Activated gamma-delta T cell treated with Interleukin-2 at 50 U/mL for 16 hours (primary cell): ENCODE measurements at places on chromosomes 12 and 14.

DNA sequence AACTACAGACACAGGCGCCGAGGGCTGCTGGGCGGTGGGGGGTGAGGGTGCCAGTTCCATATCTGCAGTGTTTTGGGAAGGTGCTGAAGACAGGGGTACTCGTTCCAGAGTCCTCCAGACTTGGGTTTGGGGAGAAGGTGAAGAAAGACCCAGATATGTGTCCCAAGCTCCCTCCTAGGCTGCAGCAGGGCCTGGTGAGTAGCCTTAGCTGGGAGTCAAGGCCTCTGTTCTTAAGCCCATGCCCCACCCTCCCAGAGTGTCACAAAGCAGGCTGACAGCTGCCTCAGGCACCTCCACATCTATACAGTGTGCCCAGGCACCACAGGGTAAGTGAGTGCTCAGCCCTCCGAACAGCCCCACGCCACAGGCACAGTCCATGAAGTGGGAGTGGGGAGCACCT is 4.3 kb downstream of the NCKAP5L start:
- DNase-seq, result no peak

- DNase-seq, result no peak
These were observed 352.2 kb upstream of the KITLG start for GRCh38 chr12:88932457-88932856.

DNA sequence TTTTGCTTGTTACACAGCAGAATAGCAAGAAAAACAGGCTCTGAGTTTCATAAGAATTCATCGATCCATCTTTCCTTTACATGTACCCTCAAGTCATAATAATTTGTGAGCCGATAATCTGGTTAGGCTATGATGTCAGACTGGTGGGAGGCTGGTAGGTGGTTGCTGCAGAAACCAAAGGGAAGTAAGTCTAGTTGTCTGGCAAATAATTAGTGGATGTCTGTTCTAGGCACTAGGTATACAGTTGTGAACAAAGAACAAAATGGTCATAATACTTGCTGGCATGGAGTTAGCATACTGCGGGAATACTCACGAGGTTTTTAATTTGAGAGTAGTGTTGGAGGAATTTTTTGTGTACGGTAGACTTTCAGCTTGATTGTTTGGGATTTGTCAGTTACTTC is 8.8 kb downstream of the SUSD6 start:
- DNase-seq, result no peak

DNA sequence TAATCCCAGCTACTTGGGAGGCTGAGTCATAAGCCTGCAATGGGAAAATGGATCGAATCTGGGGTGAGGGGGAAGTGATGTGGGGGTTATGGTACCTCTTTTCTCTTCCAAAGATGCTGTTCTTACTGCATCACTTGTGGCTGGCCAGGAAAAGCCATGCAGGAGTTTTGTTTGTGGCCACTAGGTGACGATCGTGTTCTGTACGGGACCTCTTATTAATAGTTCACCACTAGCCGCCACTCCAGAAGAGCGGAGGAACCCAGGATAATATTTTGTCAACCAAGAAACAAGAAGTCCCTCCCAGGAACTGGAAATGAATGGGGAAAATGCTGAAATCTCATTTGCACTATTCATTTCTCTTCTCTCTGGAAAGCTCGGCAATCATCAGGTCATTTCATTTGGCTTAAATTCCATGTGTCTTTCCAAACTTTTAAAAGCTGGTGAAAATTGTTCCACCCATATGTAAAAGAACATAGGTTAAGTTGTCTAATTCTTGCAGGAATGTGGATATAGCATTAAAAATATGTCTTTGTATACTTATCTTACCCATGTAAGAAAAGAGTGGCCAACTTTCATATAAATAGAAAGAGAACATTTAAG is 8.9 kb downstream of the GPR65 start:
- peak; percentile 30 for DNase-seq

- DNase-seq, result no peak
These were observed 73.3 kb downstream of the B4GALNT3 start for GRCh38 chr12:532908-533565.

GRCh38 chr12:126858560-126858959 is 1408.4 kb upstream of the TMEM132C start:
- DNase-seq, result no peak

DNA sequence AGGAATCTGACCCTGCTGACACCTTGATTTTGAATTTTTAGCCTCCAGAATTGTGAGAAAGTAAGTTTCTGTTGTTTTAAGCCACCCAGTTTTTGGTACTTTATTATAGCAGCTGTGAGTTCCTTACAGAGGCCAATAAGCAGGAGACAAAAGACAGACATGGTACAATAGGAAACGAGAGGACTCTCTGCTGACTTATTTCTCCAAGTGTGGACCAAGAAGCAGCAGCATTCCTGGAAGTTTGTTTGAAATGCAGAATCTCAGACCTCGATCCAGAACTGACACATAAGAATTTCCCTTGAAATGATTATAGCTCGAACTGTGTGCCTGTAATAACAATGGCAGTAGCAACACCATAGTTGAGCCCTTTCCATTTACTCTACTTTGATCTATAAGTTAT is 31.9 kb upstream of the LUM start:
- DNase-seq, result no peak

DNA sequence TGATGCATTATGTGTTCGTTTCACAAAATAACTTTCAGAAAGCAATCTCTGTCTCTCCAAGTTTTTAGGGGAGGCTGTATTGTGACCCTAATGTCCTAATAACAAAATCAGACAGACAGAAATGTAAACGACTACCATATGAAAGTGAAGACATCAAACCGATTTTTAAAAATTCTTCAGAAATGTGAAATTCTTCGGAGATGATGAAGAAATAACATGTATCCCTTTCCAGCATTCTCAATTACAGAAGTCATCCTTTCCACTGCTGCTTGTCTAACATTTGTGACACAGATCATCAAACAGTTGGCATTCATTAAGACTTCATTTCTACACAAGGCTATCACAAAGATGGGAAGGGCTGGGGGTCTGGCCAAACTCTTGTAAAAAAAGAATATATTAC is 41.0 kb downstream of the DMAC2L start:
- DNase-seq, result no peak

- peak; percentile 13 for DNase-seq
These were observed at the start of gene TMCC3 for GRCh38 chr12:94650143-94651056. TMCC3 (minus strand) TSS chr12:94650557; CDS start chr12:94650430, 127 bp downstream.

GRCh38 chr12:6171409-6172015 is 28.7 kb upstream of the CD9 start:
- DNase-seq, result no peak

DNA sequence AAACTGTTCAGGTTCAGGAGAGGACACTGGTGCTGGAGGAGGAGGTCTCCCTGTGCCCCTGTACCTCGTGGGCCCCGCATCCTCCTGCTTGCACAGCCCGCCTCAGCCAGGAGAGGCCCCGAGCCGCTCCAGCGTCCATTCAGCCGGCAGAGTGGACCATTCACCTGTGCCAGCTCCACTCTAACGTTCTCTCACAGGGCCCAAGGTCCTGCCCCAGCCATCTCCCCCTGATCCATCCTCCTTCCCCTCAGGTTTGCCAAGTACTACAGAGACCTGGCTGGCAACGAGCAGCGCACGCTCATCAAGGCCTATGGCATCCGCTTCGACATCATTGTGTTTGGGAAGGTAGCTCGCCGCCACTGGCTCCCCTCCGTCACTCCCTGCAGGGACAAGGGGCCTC is 22.2 kb downstream of the P2RX4 start:
- no peak for DNase-seq

- DNase-seq, result no peak
These were observed 74.3 kb upstream of the SRSF5 start for GRCh38 chr14:69692594-69692993.

- DNase-seq, result no peak
These were observed 52.6 kb downstream of the DYRK2 start for GRCh38 chr12:67701121-67701520.

GRCh38 chr12:67425394-67425793 is 156.2 kb downstream of the CAND1 start:
- DNase-seq, result no peak

GRCh38 chr12:89309815-89310214 is 42.5 kb downstream of the DUSP6 start:
- DNase-seq, result no peak

- no peak for DNase-seq
These were observed 36.2 kb upstream of the MDM1 start for GRCh38 chr12:68368327-68368726.
